ENCODE measurements at places on chromosomes 3 and 15. TPM values are rescaled to one million over a fixed set of nuclear protein-coding genes. Genes with fewer than 3 reads are reported as not detected.
A peak's percentile ranks its signal among the peaks of the same experiment; 100 is the strongest.

The PLSCR2 gene
- total RNA-seq = not detected

DNA sequence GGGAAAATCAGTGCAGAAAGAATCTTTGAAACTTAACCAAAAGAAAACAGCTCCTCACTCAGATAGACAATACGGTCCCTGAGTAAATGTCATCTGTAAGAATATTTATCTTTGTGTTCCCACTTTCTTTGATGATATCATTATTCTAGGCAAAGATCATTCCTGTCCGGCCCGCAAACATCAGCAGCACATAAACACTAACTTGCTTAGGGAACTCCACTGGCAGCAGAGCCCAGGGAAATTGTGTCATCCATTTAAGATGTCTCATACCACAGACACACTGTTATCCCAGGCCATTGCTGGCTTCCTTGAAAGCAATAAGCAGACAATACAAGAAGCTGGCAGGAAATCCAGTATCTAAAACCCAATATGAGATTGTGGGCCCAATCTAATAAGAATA lies 20.1 kb upstream of the CD96 start:
- no peak for DNase-seq

The CPNE9 gene
- not detected for total RNA-seq

DNA sequence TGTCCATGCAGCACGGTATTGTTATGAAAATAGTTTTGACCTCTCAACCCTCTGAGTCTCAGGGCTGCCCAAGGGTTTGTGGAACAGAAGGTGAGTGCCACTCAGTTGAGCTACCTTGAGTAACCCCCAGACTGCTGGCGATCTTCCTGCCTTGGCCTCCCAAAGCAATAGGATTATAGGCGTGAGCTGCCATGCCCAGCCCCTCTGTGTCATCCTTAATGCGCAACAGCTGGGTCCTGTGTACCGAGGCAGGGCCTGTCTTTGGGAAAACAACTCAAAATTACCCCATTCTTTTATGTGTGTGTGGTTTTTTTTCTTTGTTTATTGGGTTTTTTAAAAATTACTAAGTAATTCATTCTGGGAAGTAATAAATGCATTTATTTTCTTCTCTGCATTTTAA lies 78.3 kb upstream of the TPM1 start:
- no peak for DNase-seq

GRCh38 chr3:175153595-175153994 lies 294.5 kb downstream of the NAALADL2 start:
- DNase-seq = no peak

The LRRC2 gene
- 0.04 TPM for total RNA-seq

The APBA2 gene
- 17.7 TPM for total RNA-seq

DNA sequence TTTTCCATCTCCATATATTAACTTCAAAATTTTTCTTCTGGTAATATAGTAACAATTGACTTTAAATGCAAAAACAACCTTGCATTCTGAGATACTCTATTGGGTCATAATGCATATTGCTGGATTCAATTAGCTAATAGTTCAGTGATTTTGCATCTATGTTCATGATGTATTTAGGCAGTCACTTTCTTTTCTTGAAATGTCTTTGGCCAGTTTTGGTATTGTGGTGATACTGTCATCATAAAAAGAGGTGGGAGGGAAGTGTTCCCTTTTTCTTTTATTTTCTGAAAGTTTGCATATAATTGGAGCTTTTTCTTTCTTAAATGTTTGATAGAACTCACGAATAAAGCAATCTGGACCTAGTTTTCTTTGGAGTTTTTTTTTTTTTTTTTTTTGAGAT lies 67.4 kb upstream of the ZNF148 start:
- no peak for DNase-seq

The PLAAT1 gene
- total RNA-seq = 11.6 TPM

The GREM1 gene
- total RNA-seq = not detected

- DNase-seq = no peak
These were observed 229.2 kb upstream of the ZPLD1 start for GRCh38 chr3:102205647-102206046.

The IL5RA gene
- 0.10 TPM for total RNA-seq

GRCh38 chr15:86115145-86115801 lies 35.6 kb downstream of the AGBL1 start:
- DNase-seq = no peak

- DNase-seq = no peak
These were observed 506.4 kb upstream of the THBS1 start for GRCh38 chr15:39074341-39074985.

The SLC6A20 gene
- not detected for total RNA-seq

DNA sequence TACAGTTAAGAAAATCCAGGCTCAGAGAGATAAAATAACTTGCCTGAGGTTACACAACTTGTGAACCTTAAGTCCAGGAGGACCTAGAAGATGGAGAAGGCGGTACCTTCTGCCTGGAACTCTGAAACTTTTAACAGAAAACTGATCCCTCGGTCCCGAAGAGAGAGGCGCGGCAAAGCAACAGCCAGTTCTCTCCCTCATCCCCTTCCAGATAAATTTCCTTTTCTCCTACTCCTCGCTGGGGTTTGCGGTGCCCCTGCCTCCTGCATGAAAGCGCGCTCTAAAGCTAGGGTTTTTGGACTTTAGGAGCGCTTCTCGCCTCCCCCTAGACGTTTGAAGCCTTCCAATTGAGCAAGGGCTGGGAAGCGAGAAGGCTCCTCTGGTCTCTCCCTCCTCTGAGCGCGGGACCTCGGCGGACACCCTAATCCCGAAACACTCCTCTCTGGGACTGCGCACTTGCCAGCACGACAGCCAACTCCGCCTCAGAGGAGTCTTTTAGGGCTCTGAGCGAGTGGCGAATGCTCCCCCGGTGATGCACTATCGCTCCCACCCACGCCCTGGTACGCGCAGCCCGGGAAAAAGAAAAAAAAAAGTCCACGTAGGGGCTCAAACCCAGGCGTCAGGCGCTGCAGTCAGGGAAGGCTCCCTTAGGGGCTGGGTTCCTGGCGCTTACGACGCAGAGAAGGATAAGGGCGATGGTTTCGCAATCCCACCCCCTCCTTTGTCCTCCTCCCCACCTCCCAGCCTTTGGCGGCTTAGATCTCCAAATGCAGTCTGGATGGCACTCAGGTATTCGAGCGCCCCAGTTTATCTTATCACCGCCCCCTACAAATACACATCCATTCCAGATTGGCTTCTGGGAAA lies 7.9 kb upstream of the EOMES start:
- DNase-seq = no peak

GRCh38 chr15:85758655-85758978 lies 36.1 kb downstream of the KLHL25 start:
- no peak for DNase-seq

The CCDC39 gene
- not detected for total RNA-seq

The CLSTN2 gene
- total RNA-seq = 3.9 TPM

GRCh38 chr3:196867155-196867506 lies 589 bp upstream of the SENP5 start:
- DNase-seq = no peak

DNA sequence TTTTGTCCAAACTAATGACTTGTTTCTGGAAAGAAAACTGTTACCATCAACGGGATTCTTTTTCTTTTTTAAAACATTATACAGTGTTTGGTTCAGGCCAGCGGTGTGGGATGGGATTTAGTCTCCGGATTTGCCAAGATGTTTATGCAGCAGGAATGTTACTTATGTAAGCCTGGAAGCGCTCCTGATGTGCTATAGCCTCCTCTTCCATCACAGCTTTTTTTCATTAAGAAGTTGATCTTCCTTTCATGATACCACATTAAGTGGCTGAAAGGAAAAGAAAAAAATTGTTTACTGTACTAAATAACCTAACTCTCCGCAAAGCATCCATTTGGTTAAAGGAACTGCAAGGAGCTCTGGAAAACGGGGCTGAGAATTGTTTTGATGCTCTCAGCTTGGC lies 120.5 kb upstream of the ALDH1A3 start:
- DNase-seq = peak; percentile 65

- DNase-seq = no peak
These were observed 63.9 kb downstream of the ETV5 start for GRCh38 chr3:186044968-186045367.

- DNase-seq = no peak
These were observed 269.5 kb downstream of the ZBTB20 start for GRCh38 chr3:114877378-114878113.

GRCh38 chr3:189962466-189962865 lies 158.2 kb downstream of the P3H2 start:
- no peak for DNase-seq

The SLC15A2 gene
- 0.02 TPM for total RNA-seq

The ACTRT3 gene
- not detected for total RNA-seq

DNA sequence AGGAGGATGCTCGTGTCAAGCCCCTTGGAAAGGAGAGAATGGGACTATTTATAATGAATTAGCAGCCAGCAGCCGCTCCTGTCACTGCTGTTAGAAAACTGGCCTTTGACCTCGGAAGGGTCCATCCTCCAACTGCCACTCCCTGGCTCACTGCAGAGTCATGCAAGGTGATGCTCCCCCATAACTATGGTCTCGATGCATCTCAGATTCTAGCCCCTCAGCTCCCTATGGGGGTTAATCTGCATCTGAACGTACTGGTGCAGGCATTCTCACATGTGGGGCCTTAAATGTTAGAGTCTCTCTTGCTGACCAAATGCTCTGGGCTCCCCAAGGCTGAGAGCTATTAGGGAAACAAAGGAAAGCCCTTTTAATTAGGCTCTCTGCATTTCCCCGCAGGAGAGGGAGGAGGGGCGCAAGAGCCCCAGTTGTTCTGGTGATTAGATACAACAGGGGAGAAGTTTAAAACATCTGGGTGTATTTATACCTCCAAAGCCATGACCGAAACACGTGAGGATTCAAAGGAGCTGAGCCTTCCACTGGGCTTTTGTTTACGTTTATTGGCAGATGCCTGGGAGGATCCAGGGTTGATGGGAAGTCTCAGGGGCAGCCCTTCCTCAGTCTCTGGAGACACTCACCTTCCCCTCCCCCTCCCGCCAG lies 182.5 kb downstream of the OPA1 start:
- DNase-seq = no peak

The GOLGA8H gene
- total RNA-seq = not detected

DNA sequence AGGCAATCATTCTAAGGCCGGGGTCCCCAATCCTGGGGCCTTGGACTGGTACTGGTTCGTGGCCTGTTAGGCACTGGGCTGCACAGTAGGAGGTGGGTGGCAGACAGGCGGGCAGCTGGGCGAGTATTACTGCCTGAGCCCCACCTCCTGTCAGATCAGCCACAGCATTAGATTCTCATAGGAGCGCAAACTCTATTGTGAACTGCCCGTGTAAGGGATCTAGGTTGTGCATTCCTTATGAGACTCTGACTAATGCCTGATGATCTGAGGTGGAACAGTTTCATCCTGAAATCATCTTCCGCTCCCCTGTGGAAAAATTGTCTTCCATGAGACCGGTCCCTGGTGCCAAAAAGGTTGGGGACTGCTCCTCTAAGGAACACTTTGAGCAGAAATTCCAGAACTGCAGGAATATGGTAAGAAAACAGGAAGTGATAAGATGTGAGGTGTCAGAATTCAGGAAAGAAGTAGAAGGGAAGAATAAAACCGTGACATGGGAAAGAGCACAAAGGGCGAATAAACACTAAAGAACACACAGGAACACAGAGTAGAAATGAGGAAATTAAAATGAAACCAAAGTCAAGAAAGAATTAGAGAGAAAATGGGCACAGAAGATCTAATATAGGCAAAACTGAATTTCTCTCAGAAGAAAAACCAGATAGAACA lies 57.6 kb downstream of the PDCD6IP start:
- no peak for DNase-seq

DNA sequence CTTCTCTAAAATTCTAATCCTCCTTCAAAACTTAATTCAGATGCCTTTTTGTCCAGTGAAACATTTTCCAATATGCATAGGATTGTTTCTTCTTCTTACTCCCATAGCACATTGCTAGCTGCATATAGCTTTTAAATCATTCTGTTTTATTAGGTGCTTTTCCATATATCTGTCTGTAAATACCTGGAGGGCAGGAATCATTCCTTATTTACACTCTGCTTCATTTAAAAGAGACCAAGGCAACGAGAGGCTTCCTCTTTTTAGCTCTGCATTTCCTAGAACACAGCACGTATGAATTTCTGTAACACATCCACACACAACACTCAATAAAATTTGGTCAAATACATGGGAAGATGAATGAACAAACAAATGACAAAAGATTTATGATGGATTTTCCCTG lies 43.5 kb upstream of the KPNA4 start:
- no peak for DNase-seq

- no peak for DNase-seq
These were observed 32.1 kb downstream of the CCDC54 start for GRCh38 chr3:107409365-107409764.

The PDZRN3 gene
- total RNA-seq = 3.4 TPM

GRCh38 chr3:69536306-69537020 lies 150.6 kb upstream of the FRMD4B start:
- DNase-seq = no peak

The KY gene
- total RNA-seq = not detected

- DNase-seq = peak; percentile 37
These were observed 104.3 kb upstream of the MEIS2 start for GRCh38 chr15:37204692-37205091.

The CAPN3 gene
- total RNA-seq = 0.43 TPM

DNA sequence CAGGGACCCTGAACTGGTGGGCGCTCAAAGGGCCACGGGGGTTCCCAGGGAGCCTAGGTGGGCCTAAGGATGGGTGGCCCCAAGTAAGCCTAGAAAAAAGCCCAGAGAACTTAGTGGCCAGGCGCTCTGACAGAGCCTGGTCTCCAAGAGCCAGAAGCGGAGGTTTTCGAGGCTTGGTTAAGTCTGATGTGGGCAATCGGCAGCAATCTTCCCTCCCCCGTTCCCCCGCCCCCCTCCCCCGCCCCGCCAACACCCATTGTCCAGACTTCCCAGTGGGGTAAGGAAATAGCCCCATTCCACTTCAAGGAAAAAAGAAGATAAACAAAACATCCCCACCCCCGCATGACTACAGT lies 6.7 kb downstream of the EOMES start:
- DNase-seq = no peak

DNA sequence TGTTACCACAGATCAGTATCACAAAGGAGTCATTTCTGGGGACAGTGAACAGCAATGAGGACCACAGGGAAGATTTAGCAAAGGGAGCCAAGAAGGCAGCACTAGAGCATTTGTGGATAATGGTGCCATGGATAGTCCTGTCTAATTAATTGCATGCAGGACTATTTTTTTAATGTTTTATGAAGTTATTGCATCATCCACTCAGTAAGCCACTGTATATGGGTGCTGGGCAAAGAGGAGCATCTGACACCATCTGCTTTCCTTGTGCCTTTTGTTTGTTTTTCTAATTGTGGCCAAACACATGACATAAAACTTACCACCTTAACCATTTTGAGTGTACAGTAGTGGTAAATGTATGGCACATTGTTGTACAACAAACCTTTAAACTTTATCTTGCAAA lies 301.1 kb upstream of the LRRFIP2 start:
- peak; percentile 8 for DNase-seq

The FRMD4B gene
- total RNA-seq = 4.2 TPM

The MTMR10 gene
- 6.7 TPM for total RNA-seq

DNA sequence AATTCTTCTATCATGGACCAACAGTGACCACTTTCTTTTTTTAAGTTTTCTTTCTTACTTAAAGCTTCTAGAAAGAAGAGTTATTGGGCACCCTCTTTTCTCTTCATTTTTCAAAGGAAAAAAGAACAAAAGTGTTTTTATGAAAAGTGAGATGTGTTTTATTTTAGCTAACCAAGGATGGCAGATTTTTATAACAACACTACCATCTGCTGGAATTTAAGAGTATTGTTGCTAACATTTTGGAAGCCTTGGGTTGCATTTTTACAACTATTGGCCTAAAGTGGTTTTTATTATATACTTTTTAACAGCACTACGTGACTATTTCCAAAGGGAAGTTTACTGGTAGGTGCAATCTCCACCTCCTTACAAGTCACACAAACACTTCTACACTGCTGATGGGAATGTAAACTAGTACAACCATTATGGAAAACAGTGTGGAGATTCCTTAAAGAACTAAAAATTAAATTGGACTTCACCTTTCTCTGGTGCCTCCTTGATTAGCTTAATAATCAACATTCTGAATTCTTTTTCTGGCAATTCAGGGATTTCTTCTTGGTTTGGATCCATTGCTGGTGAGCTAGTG lies 237.7 kb upstream of the AGTR1 start:
- peak; percentile 19 for DNase-seq
